ENCODE measurements at places on chromosomes 1 and 21.

- DNase-seq = no peak
These were observed 88.9 kb upstream of the RUNX3 start for GRCh38 chr1:25018943-25019336.

DNA sequence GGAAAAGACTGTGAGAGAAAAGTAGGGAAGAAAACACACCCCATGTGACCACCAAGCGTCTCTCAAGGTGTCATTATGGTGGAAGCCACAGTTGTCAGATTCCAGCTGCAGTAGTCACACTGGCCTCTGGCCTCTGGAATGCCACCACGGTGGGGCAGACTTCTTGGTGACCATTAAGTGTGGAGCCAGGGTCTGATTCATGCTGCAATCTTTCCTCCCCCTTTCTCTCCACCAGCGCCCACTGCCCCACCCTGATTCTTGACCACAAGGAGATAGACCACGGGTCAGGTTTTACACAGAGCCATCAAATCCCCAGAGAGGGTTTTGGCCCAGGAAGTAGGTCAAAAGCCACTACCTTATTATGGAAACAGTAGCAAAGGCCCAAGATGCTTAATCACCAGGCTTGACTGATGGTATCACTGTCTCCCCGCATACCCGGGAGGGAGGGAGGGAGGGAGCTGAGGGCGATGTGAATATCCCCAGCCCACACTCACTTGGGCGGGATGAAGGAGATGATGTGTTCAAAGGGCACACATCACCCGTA, 52.7 kb upstream of the GRHL3 start:
- no peak for DNase-seq

DNA sequence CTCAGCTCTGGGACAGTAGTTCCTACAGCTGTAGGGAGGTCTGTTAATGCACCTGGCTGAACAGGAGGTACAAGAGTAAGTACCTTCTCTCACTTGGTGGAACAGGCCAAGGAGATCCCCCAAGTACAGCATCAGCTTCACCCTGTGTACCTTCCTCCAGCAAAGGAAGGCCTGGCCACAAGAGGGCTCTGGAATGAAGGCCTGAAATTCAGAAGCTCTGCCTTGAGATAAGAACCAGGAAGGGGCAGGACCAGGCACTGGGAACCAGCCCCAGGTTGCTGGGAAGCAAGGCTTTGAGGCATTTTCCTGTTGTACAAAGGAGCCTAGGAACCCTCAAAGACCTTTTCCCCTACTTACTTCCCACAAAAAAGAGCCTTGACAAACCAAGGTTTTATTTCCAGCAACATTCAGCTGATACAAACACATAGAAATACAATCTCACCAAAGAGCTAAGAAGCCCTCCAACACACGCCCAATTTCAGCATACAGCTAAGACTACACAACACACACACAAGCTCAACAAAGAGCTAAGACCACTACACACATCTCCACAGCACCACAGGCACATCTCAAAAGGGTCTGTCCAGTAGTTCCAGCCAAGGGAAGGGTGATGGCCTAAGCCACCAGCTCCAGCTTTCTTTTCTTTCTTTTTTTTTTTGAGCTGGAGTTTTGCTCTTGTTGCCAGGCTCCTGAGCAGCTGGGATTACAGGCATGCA, 23.5 kb downstream of the F11R start:
- DNase-seq = no peak

DNA sequence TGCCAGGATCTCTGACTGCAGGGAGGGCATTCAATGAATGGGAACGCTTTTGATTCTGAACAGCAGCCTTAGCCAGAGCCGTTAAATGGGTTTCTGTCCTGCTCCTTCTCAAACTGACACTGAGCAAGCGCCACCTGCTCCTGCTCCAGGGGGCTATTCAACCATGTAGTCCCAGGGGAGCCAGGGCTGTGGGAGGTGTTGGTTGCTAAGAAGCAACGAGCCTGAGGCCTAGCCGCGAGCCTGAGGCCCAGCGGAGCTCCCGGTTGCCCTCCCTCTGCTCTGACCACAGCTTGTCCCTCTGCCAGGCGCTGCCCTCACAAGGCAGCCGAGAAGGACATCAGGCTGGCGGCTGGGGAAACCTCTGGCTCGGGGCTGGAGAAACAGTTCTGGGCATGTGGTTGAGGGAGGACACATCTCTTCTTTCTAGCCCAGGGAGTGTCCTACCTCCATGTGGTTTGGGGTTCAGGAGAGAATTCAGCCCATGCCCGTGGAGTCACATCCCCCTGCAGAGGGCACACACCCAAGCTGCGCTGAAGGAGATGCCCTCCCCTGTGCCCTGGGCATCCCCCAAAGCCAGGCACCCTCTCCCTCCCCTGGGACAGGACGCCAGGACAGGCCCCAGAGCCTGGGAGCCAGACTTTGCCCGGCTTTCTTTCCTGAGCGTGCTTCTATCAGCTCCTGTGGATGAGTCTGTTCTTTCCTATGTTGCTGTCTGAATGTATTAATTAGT, 18.0 kb downstream of the PCP4 start:
- no peak for DNase-seq

GRCh38 chr1:29563092-29563491, 326.8 kb downstream of the PTPRU start:
- no peak for DNase-seq

GRCh38 chr1:6688757-6689156, 12.9 kb downstream of the DNAJC11 start:
- DNase-seq = no peak

GRCh38 chr1:91805311-91805801, 80.6 kb downstream of the TGFBR3 start:
- no peak for DNase-seq

Data from activated CD4-positive, CD25-positive, alpha-beta regulatory T cell treated with anti-CD3 and anti-CD28 coated beads, Interleukin-2, amount 50 U/mL, for 72 hours (primary cell).